Aorta (tissue), 5 donors: ENCODE measurements at places on chromosomes 11 and 22. TPM values are rescaled to one million over a fixed set of nuclear protein-coding genes. Genes with fewer than 3 reads are reported as not detected.
A peak's percentile ranks its signal among the peaks of the same experiment; 100 is the strongest.

DNA sequence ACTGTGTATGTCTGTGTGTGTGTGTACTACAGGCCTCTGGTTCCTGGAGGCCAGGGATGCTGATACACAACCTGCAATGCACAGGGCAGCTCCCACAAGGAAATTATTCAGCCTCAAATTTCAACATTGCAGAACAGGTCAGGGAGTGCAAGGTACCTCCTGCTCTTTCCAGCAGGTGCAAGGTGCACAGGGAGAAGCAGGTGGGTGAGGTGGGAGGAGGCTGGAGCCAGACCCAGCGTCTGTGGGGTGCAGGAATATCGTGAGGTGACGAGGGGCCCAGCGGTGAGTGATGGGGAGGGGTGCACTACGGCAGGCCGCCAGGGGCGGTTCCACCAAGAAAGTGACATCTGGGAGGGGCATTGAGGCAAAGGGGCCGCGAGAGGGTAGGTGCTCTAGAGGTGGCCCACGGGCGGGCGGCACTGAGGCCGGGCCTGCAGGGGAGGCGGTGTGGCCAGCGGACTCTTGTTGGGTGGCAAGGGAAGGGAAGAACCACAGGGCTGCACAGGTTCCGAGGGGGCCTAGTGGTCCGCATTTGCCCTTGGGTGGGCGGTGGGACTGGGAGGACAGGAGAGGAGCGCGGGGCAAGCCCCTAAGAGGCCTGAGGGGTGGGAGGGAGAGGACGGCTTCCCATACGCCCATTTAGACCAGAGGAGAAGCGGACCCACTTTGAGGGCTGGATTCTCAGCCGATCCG lies 21.6 kb downstream of the DGCR6L start:
- no peaks in the 10 kb centered on the region for H3K4me1 ChIP-seq
- no peak overlapping the region for H3K4me3 ChIP-seq
- no peaks in the 10 kb centered on the region for H3K27me3 ChIP-seq
- no peak for DNase-seq

- no peaks in the 10 kb centered on the region for H3K27me3 ChIP-seq
- peak within 1 kb of the TSS; percentile 92 for H3K27ac ChIP-seq
Observed at GRCh38 chr11:70078095-70078780, at the start of gene ANO1. TSS of gene ANO1 (plus strand) at chr11:70078317. CDS start at chr11:70078607, 290 bp downstream.

DNA sequence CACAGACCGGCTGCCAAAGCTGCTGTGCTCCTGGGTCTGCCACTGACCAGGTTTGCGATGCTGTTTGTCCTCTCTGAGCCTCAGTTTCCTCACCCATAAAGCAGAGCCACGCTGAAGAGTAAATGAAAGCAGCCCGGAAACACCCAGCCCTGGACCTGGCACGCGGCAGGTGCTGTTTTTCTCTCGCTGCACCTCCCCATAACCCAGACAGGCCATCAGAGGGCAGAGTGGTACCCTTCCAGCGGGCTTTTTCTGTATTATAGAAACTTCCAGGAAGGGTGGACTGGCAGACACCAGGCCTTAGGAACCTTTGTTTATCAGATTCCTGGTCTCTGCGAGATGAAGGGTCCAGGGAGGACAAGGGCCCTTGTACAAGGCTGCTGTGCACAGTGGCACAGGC lies 17.9 kb upstream of the FGF19 start:
- H3K36me3 ChIP-seq, result no peaks in the 10 kb centered on the region
- H3K4me1 ChIP-seq, result no peaks in the 10 kb centered on the region
- no peak overlapping the region for H3K4me3 ChIP-seq
- no peak overlapping the region for H3K27ac ChIP-seq
- DNase-seq, result no peak
- no peaks in the 10 kb centered on the region for H3K27me3 ChIP-seq

DNA sequence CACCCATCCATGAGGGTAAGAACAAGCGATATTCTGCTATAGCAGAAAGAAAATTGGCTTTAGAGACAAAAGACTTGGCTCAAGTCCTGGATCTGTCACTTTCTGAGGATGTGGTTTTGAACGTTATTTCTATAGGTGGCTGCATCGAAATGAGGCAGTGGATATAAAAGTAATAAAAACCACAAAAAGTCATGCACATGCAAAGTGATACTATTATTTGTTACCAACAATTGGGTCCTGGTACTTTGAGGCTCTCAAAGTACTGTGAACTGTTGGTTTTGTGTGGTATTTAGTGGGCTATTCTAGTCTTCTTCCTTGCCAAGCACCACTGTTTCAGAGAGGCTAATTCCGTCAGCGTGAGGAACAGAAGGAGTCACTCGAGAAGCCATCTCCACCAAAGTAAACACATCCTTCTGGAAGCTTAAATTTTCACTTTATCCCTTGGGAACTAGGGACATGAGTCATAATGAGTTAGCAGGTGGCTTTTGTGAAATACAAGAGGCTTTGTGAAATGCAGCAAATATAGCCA lies 13.1 kb downstream of the UBASH3B start:
- no peak overlapping the region for H3K4me3 ChIP-seq
- no peaks in the 10 kb centered on the region for H3K36me3 ChIP-seq
- no peaks in the 10 kb centered on the region for H3K27me3 ChIP-seq
- no peaks in the 10 kb centered on the region for H3K4me1 ChIP-seq
- no peak overlapping the region for H3K27ac ChIP-seq

DNA sequence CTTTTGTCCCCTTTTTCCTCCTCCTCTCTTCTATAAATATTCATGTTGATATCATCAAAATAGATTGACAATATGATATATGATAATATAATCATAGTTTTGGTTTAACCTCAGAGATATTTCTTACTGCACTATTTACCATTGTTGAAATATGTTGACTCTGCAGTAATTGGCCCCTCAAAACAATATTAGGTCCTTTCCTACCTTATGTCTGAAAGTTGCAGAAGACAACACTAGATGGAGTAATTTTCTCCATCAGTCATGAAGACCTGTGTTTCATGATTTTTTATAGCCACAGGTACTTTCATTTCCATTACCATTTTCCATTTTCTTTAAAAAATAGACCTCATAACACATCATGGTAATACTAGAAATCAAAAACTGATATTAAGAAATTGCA lies 284.4 kb downstream of the LUZP2 start:
- no peaks in the 10 kb centered on the region for H3K27me3 ChIP-seq
- H3K27ac ChIP-seq, result no peak overlapping the region
- DNase-seq, result no peak
- no peak overlapping the region for H3K4me3 ChIP-seq
- H3K4me1 ChIP-seq, result no peaks in the 10 kb centered on the region
- no peaks in the 10 kb centered on the region for H3K36me3 ChIP-seq

- no peaks in the 10 kb centered on the region for H3K36me3 ChIP-seq
- peak overlapping the region; percentile 12 for H3K4me3 ChIP-seq
- no peaks in the 10 kb centered on the region for H3K27me3 ChIP-seq
- H3K4me1 ChIP-seq, result no peaks in the 10 kb centered on the region
- peak; percentile 95 for DNase-seq
- H3K27ac ChIP-seq, result peak overlapping the region; percentile 66
Observed at GRCh38 chr11:126416542-126417090, 61.1 kb downstream of the ST3GAL4 start.

Gene EXPH5
- 1.8 TPM for total RNA-seq

Gene DENND6B
- total RNA-seq, result 7.0 TPM
